ENCODE measurements at places on chromosomes 6 and 20.

DNA sequence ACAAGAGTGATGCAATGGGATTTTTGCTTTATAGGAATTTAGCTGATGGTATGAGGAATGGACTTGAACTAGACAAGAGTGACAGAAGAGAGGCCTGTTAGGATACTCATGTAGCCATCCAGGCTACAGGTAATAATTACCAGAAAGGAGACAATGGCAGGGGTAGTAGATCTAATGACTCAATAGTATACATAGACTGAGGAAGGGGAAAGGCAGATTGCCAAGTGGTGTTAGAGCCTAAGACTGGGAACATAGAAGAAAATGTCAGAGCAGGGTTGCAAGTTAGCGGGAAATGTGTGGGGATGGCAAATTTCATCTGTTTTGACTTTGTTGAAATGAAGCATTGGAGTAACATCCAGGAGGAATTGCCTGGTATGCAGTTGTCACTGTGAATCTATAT lies 295.6 kb downstream of the UTRN start:
- DNase-seq: no peak

- DNase-seq: no peak
Measured at GRCh38 chr6:167306401-167306998, 15.4 kb downstream of the UNC93A start.

DNA sequence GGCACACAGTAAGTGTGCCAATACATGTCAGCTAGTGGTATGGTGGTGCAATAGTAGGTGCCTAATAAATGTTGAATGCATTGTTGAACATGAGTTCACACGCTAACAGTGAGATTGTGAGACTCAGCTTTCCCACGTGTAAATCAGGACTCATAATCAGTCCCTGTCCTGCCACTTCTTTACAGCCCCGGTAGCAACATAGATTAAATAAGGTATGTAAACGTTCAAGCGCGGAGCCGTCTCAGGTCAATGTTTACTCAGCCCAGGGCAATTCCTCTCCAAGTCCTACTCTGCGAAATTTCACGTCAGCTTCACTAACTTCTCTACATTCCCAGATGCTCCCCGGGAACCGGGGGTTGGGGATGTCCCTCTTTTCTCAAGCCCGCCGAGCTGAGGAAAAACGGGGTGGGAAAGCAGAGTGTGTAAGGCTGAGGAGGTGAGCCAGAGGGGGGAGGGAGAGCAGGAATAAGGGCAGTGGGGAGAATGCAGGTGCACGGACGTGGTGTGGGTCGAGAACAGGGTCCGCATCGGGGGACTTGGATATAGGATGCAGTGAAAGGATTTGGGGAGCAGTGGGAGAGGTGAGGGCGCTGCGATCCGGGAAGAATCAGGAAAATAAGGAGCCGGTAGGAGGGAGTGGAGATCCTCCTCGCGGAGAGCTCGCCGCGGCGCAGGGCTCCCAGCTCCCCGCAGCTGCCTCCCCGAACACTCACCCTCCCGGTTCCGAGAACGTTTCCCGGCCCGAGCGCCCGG lies 544 bp upstream of the TP53INP2 start:
- DNase-seq: peak; percentile 15

DNA sequence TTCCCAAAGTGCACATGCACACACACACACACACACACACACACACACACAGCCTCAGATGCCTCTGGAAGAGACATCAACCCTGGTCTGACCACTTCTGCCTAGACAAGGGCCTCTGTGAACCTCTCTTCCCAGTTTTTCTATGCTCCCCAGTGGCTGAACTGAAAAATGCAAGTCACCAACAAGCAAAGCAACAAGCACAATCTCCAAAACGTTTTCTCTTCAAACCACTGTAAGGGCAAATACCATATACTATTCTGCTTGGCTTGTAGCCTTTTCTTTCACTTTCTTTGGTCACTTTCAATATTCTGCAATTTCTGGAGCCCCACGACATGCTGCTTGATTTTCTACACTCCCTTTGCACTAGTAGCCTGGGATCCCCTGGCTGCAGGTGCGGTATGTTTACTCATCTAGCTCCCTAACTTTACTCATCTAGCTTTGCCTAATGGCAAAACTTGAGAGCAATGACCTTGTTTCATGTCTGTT lies 121.4 kb upstream of the DST start:
- DNase-seq: no peak

DNA sequence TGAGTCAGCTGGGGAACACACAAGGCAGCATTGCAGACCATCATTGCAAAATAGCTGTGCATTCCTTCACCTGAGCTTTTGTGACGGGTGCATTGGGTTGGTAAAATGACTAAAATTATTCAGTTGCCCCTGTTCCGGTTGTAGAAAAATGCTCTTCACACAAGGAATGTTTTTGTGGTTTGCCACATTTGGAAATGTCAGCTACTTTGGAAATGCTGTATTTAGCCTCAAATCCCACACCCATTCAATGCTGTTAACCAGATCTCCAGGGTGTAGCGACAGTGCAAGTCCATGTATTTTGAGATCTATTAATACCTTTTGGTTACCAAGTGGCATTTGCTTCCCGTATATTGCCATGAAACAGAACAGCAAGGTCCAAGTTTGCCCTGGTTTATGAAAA lies 201.2 kb downstream of the FOXA2 start:
- no peak for DNase-seq

DNA sequence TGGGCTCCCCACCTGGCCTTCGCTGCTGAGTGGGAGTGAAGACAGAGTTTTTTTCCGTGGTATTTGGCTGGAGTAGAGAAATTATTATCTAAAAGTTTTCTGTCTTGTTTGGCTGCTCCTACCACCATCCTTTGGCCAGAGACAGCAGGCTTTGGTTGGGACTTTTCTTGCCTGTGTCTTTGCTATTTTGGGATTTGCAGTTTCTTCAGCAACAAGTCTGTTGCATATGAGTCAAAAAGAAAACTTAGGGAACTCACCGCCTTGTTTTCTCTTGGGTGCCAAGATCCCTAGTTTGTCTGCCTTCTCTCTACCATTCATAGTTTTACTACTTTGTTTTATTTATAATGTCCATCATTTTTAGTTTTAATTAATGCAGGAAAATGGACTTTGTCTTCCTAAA lies 683.8 kb downstream of the DOK5 start:
- DNase-seq: no peak

- no peak for DNase-seq
Measured at GRCh38 chr6:31794294-31794865, 1.2 kb downstream of the VARS1 start.

DNA sequence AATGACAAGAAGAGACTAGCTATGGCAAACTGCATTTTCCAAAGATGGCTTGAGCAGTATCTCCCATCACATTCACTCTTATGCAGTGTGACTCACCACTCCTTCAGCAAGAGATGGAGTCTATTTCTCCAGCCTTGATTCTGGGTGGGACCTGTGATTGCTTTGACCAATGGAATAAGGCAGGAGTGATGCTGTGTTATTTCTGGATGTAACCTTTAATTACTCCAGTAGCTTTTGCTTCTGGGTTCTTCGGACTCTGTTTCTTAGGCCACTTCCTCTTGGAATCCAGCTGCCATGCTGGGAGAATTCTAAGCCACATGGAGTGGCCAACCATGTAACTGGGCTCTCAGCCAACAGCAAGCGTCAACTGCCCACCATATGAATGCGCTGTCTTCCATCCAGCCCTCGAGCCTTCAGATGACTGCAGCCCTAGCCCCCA lies 50.7 kb downstream of the TGM2 start:
- DNase-seq: no peak

- DNase-seq: no peak
Measured at GRCh38 chr6:20811109-20811761, 277.0 kb downstream of the CDKAL1 start.

DNA sequence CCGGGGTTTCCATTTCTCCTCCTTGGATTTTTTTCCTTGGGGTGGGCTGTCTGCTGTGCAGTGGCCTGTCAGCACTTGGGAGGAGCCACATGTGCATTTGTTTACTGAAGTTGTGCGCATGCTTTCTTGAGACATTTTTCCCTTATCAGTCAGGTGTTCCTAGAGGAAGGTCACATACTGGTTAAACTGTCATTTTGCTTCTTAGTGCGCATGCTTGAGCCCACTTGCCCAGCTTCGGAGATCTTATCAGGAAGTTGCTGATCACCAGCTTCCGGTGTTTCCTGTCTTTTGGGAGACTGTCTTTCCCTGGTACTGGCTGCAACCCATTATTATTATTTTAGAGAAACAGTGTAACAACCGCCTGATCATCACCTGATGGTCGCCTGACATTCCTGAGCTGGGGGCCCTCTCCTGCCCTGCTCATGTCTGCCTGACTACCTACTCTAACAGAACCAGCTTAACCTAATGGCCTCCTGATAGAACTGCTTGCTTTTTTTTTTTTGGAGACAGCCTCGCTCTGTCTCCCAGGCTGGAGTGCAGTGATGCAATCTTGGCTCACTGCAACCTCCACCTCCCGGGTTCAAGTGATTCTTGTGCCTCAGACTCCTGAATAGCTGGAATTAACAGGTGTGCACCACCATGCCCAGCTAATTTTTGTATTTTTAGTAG lies 378 bp upstream of the ERVFRD-1 start:
- no peak for DNase-seq

DNA sequence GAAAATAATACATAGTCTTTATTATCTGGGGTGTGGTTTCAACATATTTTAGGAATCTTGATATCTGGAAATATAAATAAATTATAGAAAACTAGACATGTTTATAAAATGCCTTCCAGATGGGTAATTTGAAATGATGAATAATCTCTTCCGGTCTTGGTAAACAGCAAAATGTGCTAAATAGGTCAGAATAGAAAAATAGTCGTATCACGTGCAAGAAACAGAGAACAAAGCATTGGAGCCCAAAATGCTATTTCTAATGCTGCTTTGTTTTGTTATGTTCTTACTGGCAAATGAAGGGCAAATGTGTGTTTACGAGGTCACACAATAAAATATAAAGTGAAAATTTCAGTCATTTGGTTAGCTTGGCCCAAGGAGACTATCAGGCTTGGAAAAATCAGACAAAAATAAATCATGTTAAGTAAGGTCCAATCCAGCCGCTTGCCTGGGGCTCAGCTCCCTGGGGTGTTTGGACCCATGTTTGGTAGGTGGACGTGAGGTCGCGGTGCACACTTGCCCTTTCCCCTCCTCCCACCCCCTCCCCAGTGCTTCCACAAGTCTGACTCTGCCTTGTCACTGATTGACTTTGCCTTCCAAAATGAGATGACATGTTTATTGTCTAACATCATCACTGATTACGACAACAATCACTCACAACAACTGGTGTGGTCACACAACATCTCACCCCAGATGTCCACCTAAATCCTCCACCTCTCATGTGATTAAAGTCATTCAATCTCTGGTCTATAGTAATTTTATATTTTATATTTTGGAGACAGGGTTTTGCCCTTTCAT lies 56.0 kb downstream of the RIN2 start:
- no peak for DNase-seq

- DNase-seq: no peak
Measured at GRCh38 chr6:37482606-37483251, 17.0 kb downstream of the CCDC167 start.

All from central memory CD8-positive, alpha-beta T cell (primary cell).